ENCODE measurements at places on chromosomes 4 and X.

GRCh38 chrX:10049236-10049635 is 82.1 kb downstream of the CLDN34 start:
- no peak for DNase-seq
- no peak overlapping the region for H3K4me3 ChIP-seq
- no peak overlapping the region for H3K27ac ChIP-seq
- no peaks in the 10 kb centered on the region for H3K27me3 ChIP-seq
- no peaks in the 10 kb centered on the region for H3K36me3 ChIP-seq

- DNase-seq = no peak
- no peaks in the 10 kb centered on the region for H3K4me1 ChIP-seq
- H3K36me3 ChIP-seq = no peaks in the 10 kb centered on the region
- no peaks in the 10 kb centered on the region for H3K27me3 ChIP-seq
Measured at GRCh38 chr4:90317785-90318184, 190.6 kb downstream of the CCSER1 start.

DNA sequence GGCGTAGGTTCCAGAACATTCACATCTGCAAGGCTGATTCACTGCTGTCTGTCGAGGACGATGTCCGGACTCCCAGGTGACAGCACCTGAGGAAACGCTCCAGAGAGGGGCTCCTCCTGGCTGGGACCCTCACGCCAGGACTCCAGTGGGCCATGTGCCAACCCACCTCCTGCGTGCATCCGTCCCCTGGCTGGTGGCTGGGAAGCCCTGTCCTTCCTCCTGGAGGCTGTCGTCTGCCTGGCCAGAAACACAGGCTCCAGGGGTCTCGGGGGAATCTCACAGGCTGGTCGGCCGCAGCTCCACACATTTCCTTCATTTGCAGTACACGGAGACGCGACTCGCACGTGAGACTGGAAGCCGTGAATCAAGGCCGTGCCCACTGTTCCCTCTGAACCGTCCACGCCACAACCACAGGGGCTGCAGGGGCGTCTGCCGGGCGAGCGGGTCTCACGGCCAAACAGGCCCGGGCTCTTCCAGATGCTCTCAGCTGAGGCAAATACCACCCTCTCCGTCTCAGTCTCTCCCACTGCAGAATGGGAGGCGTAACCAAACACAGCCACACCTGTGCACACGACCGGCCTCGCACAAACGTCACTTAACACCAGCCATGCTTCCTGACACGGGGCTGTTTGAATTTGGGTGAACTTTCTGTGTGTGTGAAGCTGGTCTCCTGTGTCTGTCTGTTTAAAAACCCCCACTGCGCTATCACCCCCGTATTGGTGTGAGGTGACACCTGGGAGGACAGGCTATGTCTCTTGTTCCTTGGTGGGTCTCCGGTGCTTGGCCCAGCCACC is 38.7 kb upstream of the MXD4 start:
- DNase-seq = no peak
- peaks cover 3% of the 10 kb centered on the region for H3K4me1 ChIP-seq
- peaks cover 9% of the 10 kb centered on the region for H3K36me3 ChIP-seq

DNA sequence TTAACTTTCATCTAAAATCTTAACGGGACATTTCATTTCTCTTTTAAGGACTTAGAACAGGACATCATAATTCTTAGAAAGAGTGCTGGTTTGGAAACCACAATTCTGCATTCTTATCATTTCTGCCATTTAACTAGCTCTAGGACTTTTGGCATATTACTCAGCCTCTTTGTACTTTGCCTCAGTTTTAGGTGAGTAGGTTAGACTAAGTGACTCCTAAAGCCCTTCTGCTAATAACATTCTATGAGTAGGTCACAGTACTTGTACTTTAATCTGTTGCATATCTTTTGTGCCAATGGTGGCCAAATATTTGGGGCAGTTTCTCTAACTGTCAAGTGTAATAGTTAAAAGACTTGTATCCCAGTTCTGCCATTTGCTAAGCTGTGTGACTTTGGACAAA is 115.4 kb upstream of the NUDT6 start:
- DNase-seq = no peak
- no peak overlapping the region for H3K27ac ChIP-seq
- peaks cover 11% of the 10 kb centered on the region for H3K36me3 ChIP-seq
- H3K4me1 ChIP-seq = no peaks in the 10 kb centered on the region
- H3K27me3 ChIP-seq = no peaks in the 10 kb centered on the region
- H3K4me3 ChIP-seq = no peak overlapping the region

DNA sequence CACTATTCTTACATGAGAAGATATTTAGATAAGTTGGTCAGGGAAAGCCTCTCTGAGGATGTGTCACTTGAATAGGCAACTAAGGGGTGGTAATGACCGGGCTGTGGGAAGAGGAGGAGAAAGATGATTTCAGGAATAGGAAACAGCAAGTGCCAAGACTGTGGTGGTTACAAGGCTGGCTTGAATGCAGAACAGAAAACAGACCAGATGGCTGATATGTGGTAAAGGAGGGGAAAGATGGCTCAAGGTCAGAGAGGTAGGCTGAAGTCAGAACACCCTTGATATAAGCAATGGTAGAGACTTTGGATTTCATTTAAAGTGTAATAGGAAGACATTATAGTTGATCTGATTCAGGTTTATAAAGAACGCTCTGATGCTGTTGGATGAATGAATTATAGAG is 15.0 kb downstream of the TLR7 start:
- no peak for DNase-seq
- no peak overlapping the region for H3K4me3 ChIP-seq
- no peak overlapping the region for H3K27ac ChIP-seq

Data from CD4-positive, CD25-positive, alpha-beta regulatory T cell (primary cell).